NCI-H187 treated with DMSO at 0.1 percent for 48 hours (cell line): ENCODE measurements at places on chromosomes 12 and 14.

DNA sequence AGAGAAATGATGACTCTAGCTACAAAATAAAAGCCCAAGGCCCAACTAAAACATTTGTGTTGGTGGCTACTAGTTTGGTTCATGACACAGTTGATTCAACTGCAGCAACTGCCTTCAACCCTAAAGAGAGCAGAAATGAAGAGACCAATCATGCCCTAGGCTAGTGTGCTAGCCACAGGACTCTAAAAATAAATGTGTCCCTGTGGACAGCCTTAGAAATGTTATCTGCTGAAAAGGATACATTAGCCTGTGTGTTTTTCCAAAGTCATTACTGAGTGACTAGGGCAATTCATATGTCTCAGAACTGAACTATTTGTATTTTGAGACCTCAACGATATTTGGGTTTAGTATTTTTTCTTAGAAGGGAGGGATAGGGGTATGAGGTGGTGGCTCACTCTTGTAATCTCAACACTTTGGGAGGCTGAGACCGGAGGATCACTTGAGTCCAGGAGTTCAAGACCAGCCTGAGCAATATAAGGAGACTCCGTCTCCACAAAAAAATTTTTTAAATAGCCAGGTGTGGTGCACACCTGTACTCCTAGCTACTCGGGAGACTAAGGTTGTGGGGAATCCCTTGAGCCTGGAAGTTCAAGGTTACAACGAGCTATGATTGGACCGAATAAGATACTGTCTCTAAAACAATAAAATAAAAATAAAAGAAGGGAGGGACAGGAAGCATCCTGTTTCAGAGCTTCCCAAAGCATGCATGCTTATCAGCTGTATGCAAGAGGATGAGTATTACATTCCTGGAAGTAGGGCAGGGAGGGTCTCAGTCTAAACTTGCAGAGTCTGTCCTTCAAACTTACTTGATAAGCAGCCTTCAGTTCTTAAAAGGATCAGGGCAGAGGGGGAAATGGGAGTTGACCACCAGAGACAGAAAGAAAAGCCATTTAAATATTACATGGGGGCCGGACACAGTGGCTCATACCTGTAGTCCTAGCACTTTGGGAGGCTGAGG, 29.6 kb upstream of the NAP1L1 start:
- no peak for DNase-seq

- no peak for DNase-seq
These were observed 19.4 kb downstream of the ACVRL1 start for GRCh38 chr12:51926718-51927117.

- DNase-seq, result no peak
These were observed 48.5 kb downstream of the PHLDA1 start for GRCh38 chr12:75982979-75983660.

DNA sequence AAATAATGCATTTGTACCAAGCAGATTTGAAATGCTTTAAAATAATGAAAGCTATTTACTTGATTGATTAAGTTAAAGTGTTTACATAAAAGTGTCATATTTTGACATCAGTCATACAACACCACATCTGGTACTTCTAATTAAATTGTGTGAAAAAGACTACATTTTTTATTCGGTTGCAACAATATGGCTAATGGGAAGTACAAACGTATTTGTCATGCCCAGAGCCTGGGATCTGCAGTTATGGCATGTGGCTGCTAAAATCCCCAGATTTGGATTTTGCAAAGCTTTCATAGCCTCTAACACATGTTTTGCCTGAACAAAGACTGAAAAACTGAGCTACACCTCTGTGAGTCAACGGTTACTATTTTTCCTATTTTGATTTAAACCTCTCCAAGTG, 66.6 kb downstream of the LLPH start:
- no peak for DNase-seq

GRCh38 chr12:27467641-27468040, 21.1 kb downstream of the SMCO2 start:
- no peak for DNase-seq

GRCh38 chr12:95520816-95521215, 30.5 kb downstream of the USP44 start:
- DNase-seq, result no peak

- DNase-seq, result no peak
These were observed 46.7 kb downstream of the SMUG1 start for GRCh38 chr12:54142114-54142475.

DNA sequence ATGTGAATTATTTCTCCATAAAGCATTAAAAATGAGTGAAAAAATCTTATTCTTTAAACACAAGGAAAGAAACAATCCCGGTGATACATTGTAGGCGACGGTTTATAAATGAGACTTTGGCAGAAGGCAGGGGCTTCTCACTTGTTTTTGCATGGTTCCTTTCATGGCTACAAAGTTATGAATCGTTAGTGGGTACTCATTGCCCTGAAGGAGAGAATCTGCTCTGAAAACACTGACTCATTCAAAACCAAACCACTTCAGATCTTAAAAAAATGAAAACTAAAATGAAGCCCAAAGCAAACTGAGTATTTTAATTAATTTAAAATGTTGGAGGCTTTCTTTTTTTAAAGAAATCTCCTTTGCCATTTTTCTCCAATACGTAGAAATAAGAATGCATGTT, 41.4 kb upstream of the AMIGO2 start:
- no peak for DNase-seq

DNA sequence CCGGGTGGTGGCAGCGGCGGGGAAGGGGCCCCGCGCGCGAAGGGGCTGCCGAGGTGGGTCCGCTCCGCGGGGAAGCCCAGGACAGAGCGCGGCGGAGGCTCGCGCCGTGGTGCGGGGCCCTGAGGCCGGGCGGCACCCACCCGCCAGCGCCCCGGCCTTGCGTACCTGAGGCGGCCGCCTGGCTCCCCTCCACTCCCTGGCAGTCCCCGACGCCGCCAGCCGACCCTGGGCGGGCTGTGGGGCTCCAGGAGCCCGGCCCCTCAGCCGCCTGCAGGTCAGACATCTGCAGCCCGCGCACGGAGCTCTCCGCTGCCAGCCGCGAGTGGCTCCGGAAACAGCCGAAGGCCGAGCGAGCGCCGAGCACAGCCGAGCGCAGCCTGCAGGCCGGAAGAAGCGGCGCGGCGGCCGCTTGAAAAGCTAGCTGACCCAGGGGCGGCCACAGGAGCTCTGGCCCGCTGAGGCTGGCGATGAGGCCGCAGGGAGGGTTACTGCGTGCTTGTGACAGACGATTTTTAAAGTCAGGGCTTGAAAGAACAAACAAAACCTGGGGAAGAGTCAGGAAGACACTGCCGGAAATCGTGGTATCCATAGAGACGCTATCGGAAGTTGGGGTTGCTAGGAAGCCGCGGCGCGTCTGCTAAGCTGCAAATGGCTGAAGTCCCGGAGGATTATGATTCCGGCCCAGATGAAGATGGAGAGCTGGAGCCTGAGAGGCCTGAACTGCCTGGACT, at the start of the genes SAMD15 and TMED8:
SAMD15 (plus strand) TSS at position 609 of the 731 bp plus-strand sequence; CDS start at position 649, 40 bp downstream.
TMED8 (minus strand) TSS at position 324 of the 731 bp plus-strand sequence; CDS start at position 283, 41 bp downstream.
- peak; percentile 39 for DNase-seq

GRCh38 chr14:105087308-105087962, 22.2 kb upstream of the GPR132 start:
- DNase-seq, result no peak

DNA sequence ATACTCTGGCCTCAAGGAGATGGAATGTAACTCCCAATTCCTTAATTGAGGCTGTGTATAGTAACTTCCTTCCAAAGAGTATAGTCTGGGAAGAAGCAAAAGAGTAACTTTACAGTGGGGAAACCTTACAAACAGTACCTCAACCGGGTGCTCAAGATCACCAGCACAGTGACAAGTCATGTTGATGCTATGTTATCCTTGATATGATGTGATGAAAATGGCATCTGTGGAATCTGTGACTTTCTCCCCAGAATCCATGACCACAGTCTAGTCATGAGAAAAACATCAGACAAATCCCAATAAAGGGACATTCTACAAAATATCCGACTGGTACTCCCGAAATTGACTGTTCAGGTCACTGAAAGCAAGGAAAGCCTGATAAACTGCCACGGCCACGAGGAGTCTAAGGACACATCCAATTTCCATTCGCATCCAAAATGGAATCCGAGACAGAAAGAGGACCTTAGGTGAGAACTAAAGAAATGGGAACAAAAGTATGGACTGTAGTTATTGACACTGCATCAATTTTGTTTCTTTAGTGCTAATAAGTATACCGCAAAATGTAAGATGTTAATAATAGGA, 97.3 kb upstream of the FRMD6 start:
- no peak for DNase-seq

DNA sequence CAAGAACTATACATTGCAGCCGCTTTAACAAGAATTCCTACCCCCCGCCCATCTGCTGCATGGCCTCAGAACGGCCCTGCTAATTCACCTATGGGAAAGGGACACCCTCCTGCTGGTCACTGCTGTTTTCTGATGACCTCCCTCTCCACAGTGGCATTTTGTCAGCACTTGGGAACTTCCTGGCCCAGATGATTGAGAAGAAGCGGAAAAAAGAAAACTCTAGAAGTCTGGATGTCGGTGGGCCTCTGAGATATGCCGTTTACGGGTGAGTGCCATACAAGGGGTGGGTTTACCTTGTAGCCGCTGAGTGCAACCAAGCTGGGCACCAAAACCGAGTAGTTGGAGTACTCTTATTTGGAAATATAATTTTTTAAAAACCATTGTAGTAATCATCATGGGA, 2.7 kb downstream of the PXMP2 start:
- DNase-seq, result no peak

DNA sequence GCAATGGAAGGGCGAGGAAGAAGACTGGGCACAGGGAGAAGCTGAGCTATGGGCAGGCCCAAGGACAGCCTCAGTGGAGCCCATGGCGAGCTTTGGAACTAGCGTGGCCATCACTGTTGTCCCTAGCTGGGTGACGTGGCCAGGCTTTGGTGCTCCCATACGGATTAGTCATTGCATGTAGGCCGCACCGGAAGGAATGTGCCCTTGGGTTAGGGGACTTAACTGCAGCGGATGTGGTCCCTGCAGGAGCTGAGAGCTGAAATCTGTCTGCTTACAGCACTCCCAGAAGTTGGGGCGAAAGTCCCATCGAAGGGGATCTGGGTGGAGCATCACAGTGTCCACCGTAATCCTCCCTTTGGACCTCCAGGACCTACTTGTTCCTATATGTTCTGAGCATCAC, 133.7 kb downstream of the PAPOLA start:
- no peak for DNase-seq

DNA sequence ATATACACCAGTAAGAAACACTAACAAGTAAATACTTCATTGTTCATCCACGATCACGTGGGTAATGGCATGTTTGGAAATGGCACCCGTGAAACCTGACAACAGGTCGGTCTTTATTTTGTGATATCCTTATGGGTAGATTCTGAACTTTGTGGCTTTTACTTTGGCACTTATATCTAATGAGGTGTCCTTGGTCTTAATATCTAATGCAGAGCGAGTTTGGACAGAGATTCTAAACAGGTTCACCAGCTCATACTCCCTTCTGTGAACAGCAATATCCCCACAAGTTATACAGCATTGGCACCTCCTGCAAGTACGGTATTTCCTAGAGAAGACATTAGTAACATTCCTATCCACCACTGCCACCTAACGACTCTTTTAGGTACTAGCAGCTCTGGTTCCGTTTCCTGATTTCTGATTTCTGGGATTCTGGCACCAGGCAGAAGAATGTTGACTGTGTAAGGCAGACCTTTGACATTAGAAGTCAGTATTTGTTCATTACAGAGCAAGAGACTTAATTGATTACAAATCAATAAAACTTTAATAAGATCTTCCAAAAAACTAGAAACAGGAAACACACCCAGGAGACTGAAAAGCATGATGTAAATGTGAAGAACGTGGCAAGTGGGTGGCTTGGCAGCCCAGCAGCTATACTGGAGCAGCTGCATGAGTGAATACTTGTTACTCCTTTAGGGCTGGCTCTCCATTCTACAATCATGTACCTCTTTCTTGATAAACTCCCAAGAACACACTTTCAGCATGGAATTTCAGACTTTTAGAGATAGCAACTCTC, 2.5 kb downstream of the ANG start:
- peak; percentile 56 for DNase-seq

DNA sequence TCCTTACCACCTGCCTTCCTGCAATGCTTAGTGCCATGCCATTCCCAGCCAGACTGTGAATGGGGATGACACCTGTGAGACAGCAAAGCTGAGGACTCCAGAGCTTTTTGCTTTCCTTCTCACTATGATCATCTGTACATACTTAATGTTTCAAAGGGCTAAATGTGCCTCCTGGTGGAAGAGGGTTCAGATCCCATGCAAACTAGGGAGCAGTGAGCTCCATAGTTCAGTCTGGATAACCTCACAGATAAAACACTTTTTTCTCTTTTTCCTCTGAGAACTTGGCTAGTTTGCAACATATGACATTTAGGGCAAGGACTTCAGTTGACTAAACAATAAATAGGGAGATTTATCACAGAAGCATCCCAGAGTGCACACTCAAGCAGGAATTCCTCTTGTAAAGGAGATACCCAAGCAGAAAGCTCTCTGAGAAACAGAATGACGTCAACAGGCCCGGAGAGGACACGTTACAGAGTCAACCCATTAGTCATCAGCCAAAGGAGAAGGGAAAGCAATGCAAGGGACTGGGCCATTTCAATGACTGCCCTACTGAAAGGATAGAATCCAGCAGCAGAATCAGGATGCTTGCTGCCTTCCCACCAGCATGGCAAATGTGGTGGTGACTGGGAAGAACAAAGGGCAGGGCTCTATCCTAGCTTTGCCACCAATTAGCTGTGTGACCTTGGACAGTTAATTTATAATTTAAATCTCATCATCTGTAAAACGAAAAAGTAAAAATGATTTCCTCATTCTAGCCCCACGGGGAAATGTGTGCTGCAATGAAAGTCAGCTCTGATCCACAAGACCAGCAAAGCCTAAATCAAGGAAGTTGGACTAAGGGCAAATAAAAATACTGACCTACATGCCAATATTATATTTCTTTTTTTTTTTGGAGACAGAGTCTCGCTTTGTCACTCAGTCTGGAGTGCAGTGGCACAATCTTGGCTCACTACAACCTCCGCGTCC, 80.8 kb upstream of the ACTN1 start:
- DNase-seq, result no peak

GRCh38 chr12:11941606-11942337, 129.0 kb upstream of the BCL2L14 start:
- no peak for DNase-seq

DNA sequence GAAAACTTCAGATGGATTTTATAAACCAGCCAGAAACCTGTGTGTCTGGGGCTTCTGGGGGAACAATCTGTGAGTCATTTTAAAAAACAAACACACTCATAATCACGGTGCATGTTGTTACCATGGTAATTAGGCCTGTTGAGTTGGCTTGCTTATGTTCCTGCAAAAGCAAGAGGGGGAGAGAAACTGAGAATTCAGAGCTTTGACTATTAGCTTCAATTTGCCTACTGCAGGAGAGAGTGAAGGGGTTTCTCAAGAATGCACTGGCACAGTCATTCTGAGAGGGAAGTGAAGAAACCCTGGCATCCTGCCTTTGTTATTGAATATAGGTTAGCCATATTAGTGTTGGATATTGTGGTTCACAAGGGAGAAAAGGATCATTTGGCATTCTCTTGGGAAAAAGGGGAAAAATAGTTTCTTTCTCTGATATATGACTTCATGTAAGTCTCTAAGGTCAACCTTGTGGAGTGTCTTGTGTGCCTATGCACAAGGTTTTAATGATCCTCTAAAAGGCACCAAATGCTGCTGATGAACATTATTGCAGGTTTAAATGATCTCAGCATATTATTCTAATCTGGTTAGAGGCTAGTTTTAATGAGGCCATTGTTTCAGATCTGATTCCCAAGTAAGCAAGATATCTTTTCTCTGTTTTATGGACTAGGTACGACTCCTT, 12.9 kb downstream of the GNG2 start:
- no peak for DNase-seq
